Mesothelial cell of epicardium (in vitro differentiated cells): ENCODE measurements at places on chromosomes 3 and 15.

DNA sequence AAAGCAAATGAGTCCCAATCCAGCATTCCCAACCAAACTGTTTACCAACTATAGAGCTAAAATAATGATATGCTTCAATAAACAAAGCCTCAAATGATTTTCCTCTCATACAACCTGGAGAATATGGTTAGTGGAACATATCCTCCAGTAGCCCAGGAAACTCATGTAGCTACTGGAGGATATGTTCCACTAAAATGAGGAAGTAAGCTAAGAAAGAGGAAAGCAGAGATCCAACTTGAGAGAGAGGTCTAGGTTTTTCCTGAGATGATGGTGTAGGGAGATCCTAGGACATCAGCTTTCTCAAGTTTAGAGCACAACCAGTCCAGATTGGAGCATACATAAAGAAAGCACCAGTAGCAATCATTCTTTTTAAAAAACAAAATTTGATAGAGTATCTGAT lies 44.6 kb upstream of the SLC4A7 start:
- no peak overlapping the region for H3K4me3 ChIP-seq
- H3K36me3 ChIP-seq, result no peaks in the 10 kb centered on the region
- no peak overlapping the region for H3K27ac ChIP-seq
- H3K4me1 ChIP-seq, result peaks cover 25% of the 10 kb centered on the region
- no peak for DNase-seq
- no peaks in the 10 kb centered on the region for H3K27me3 ChIP-seq

- H3K36me3 ChIP-seq, result no peaks in the 10 kb centered on the region
- DNase-seq, result no peak
- H3K4me3 ChIP-seq, result no peak overlapping the region
- H3K4me1 ChIP-seq, result no peaks in the 10 kb centered on the region
Measured at GRCh38 chr15:76533060-76533820, 196.7 kb downstream of the ISL2 start.

- H3K27ac ChIP-seq, result peak overlapping the region; percentile 7
- H3K36me3 ChIP-seq, result no peaks in the 10 kb centered on the region
- H3K27me3 ChIP-seq, result no peaks in the 10 kb centered on the region
- no peak overlapping the region for H3K4me3 ChIP-seq
- no peak for DNase-seq
Measured at GRCh38 chr3:23256741-23257435, 53.8 kb downstream of the UBE2E2 start.

DNA sequence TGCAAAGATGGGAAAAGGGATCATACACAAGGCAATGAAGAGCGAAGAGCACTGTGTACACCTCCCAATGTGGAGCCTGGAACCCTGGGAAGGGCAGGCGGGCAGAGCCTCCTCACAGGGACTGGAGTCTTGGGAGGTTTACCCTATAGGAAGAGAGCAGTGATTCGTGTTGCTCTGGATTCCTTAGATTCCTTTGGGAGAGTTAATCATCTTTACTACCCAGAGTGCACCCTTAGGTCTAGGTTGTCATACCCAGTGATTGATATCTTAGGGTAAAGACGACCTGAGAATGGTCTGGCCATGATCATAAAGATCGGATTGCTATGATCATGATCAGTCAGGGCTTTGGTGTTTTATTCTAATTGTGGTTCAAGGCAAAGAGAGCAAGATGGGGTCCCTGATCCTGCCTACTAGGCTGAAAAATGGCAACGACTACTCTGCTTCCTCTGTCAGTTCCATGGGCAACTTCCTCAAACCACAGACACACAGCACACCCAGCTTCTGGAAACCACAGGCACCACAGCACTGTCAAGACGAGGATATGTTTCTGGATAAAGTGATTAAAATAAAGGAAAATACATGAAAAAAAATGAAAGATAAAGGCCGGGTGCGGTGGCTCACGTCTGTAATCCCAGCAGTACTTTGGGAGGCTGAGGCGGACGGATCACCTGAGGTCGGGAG lies 20.4 kb upstream of the MAP6D1 start:
- H3K27me3 ChIP-seq, result no peaks in the 10 kb centered on the region
- H3K36me3 ChIP-seq, result peaks cover 45% of the 10 kb centered on the region
- DNase-seq, result no peak
- peaks cover 26% of the 10 kb centered on the region for H3K4me1 ChIP-seq
- peak overlapping the region; percentile 8 for H3K4me3 ChIP-seq

GRCh38 chr3:156298938-156299337 lies 178.6 kb downstream of the KCNAB1 start:
- no peaks in the 10 kb centered on the region for H3K36me3 ChIP-seq
- H3K4me1 ChIP-seq, result no peaks in the 10 kb centered on the region
- peaks cover 22% of the 10 kb centered on the region for H3K27me3 ChIP-seq
- no peak overlapping the region for H3K4me3 ChIP-seq
- DNase-seq, result no peak
- no peak overlapping the region for H3K27ac ChIP-seq

DNA sequence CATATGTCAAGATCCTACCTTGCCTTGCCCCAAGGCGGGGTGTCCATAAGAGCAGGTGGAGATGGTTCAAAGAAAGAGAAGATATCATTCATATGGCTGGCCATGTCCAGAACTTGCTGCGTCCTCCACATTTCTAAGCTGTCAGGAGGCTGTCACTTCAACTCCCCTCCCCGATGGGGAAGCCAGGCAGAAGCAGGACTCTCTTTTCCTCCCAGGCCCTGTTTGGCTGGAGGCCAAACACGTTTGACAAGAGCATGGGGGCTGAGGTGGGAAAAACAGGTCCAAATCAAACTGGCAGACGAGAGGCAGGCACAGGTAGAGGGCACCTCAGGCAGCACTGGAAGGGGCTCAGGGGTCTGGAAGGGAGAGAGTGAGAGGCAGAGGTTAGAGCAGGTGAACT lies 37.7 kb downstream of the MESD start:
- no peak overlapping the region for H3K4me3 ChIP-seq
- H3K36me3 ChIP-seq, result peaks cover 19% of the 10 kb centered on the region
- no peaks in the 10 kb centered on the region for H3K27me3 ChIP-seq
- H3K4me1 ChIP-seq, result peaks cover 24% of the 10 kb centered on the region
- H3K27ac ChIP-seq, result no peak overlapping the region

- no peaks in the 10 kb centered on the region for H3K27me3 ChIP-seq
- no peak overlapping the region for H3K27ac ChIP-seq
- H3K36me3 ChIP-seq, result peaks cover 5% of the 10 kb centered on the region
Measured at GRCh38 chr15:95025924-95026728, 794.8 kb downstream of the MCTP2 start.

DNA sequence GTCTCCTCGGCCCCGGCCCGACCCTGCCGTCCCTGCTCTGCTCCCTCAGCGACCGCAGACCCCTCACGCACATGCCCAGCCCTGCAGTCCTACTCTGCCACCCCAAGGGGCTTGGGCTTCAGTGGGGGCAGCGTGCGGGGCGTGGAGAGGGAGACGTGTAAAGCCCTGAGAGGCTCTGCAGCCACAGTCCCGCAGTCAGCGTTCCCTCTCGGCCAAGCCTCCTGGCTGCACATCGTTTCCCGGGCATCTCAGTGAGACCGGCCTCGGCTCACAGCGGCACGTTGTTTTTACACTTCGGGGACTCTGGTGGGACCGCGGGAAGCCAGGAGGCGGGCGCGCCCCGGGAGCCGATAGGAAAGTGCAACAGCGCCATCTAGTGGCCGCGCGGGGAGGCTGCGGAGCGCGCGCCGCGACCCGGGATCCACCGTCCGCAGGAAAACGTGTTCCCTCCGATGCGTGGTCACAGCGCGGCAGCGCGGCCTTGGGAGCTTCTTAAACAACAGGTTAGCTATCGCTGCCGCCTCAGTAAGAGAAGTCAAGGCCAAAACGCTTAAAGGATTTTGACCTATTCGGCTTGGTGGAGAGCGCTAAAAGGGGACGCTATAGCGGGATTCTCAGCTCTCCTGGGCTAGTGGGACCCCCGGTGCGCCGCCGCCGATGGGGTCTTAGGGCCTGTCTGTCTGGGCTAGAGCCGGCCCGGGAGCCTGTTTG lies 226.8 kb upstream of the IGF1R start:
- H3K27ac ChIP-seq, result no peak overlapping the region
- H3K27me3 ChIP-seq, result peaks cover 90% of the 10 kb centered on the region
- H3K4me3 ChIP-seq, result peak overlapping the region; percentile 26
- no peaks in the 10 kb centered on the region for H3K36me3 ChIP-seq

GRCh38 chr15:33377204-33377603 lies 66.4 kb downstream of the RYR3 start:
- H3K27me3 ChIP-seq, result peaks cover 2% of the 10 kb centered on the region
- no peak overlapping the region for H3K27ac ChIP-seq
- H3K4me1 ChIP-seq, result peaks cover 4% of the 10 kb centered on the region

DNA sequence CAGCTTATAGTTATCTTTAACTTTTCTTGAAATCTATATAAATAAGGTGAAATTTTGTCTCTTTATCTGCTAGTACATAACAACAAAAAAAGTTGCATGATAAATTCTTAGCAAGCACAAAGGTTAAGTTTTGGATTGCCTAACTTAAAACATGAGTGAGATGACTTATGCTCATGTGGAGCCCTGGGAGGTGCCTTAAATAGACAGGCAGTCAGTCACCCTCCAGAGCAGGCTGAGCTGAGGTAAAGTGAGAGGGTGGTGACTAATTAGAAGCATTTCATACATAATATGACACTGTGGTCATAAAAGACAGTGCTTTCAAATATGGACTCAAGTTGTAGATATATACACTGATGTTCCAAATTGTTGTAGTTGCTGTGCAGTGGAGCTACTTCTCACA lies 14.6 kb upstream of the MME start:
- no peak for DNase-seq
- peaks cover 4% of the 10 kb centered on the region for H3K4me1 ChIP-seq
- no peak overlapping the region for H3K27ac ChIP-seq
- H3K27me3 ChIP-seq, result no peaks in the 10 kb centered on the region

DNA sequence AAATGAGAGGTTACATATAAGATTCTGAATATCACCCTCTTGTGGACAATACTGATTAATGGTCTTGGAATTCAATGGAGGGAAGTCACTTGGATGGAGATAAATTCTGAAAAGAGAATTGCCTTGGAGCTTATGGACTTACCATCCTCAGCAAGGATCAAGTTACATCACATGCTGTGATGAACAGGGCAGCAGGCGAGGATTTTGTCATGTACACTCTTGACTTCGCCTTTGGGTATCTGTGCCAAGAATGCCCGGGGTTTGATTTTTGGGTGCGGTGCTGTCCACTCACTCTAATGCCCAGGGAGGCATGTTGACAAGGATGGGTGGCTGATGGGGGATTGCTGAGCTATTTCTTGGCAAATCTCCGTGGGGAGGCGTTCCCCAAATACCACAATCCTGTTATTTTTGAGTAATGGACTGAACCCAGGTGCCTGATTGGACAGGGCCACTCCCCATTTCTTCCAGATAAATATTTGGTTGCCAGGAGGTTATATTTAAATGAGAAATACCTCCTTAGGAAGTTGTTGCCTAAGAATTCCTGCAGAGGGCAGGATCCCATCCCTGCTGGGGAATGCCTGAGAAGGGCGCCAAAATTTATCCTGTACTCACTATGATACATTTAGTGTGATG lies 96.3 kb downstream of the TPRG1 start:
- no peaks in the 10 kb centered on the region for H3K36me3 ChIP-seq
- no peak overlapping the region for H3K27ac ChIP-seq
- peaks cover 12% of the 10 kb centered on the region for H3K4me1 ChIP-seq

GRCh38 chr3:122661633-122662032 lies 19.0 kb upstream of the PARP14 start:
- no peak for DNase-seq
- H3K4me3 ChIP-seq, result no peak overlapping the region
- H3K27me3 ChIP-seq, result peaks cover 29% of the 10 kb centered on the region
- H3K27ac ChIP-seq, result no peak overlapping the region

- no peaks in the 10 kb centered on the region for H3K27me3 ChIP-seq
- no peak for DNase-seq
- H3K4me3 ChIP-seq, result no peak overlapping the region
- no peaks in the 10 kb centered on the region for H3K36me3 ChIP-seq
- no peak overlapping the region for H3K27ac ChIP-seq
Measured at GRCh38 chr15:65048241-65048640, 3.1 kb downstream of the SLC51B start.

DNA sequence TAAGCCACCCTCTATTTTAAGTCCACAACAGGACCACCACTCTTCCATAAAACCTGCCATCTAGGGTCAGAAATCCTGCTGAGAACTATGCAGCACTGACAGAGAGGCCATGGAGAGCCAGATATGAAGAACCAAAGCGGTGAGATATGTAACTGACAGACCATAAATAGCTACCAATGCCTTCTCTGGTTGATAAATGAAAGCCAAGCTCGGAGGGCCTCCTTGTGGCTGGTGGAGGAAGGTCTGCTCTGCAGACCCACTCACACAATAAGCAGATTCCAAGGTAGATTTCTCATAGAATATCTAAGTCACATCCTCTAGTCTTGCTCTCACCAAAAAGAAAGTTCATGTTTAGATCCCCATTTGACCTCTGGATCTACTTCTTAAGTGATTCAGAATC lies 38.9 kb downstream of the RYK start:
- peaks cover 3% of the 10 kb centered on the region for H3K4me1 ChIP-seq
- no peak overlapping the region for H3K4me3 ChIP-seq
- H3K36me3 ChIP-seq, result peaks cover 23% of the 10 kb centered on the region
- H3K27me3 ChIP-seq, result no peaks in the 10 kb centered on the region
- H3K27ac ChIP-seq, result no peak overlapping the region

- DNase-seq, result no peak
- H3K27me3 ChIP-seq, result no peaks in the 10 kb centered on the region
- peaks cover 16% of the 10 kb centered on the region for H3K4me1 ChIP-seq
- H3K4me3 ChIP-seq, result no peak overlapping the region
- no peak overlapping the region for H3K27ac ChIP-seq
- no peaks in the 10 kb centered on the region for H3K36me3 ChIP-seq
Measured at GRCh38 chr3:31196881-31197364, 302.5 kb upstream of the GADL1 start.

DNA sequence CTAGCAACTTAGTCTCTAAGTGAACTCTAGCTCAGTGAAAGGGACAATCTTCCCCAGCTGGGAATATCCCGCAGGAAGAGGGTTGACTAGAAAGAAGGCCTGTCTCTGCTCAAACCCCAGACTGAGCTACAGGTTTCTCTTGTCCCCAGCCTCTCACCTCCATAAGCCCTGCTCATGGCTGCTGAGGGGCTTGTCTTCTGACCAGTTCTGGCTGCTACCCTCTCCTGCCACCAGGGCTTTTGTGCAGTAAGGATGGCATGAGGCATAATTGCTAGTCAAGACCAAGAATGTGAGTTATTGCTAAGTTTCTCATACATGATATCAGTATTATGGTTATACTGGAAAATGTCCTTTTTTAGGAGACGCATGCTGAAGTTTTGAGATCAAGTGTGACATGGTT lies 21.3 kb downstream of the WDR53 start:
- peaks cover 4% of the 10 kb centered on the region for H3K27me3 ChIP-seq
- no peak overlapping the region for H3K27ac ChIP-seq
- H3K4me3 ChIP-seq, result no peak overlapping the region
- H3K4me1 ChIP-seq, result no peaks in the 10 kb centered on the region
